ENCODE measurements at places on chromosomes 11 and 22.

DNA sequence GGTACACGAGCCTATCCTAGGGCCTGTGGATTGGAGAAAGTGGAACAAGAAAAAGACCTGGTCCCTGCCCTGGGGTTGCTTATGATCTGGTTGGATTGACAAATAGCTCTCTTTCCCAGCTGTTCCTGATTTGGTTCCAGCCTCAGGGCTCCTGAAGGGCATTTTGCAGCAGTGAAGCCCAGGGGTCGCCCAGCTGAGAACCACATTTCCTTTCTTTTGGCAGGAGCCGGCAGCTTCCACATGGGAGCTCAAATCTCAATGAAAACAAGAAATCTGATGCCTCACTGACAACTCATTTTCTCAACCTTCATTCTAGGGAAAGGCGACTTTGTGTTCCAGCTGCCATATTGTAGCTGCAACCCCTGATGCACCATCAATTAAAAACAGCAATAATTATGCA, 140.6 kb upstream of the CADM1 start:
- DNase-seq: no peak

- DNase-seq: no peak
Measured at GRCh38 chr11:128428935-128429334, 158.4 kb downstream of the ETS1 start.

GRCh38 chr11:119359365-119360214, 13.1 kb upstream of the MFRP start:
- DNase-seq: no peak

- DNase-seq: no peak
Measured at GRCh38 chr22:46848197-46848596, 85.7 kb downstream of the TBC1D22A start.

DNA sequence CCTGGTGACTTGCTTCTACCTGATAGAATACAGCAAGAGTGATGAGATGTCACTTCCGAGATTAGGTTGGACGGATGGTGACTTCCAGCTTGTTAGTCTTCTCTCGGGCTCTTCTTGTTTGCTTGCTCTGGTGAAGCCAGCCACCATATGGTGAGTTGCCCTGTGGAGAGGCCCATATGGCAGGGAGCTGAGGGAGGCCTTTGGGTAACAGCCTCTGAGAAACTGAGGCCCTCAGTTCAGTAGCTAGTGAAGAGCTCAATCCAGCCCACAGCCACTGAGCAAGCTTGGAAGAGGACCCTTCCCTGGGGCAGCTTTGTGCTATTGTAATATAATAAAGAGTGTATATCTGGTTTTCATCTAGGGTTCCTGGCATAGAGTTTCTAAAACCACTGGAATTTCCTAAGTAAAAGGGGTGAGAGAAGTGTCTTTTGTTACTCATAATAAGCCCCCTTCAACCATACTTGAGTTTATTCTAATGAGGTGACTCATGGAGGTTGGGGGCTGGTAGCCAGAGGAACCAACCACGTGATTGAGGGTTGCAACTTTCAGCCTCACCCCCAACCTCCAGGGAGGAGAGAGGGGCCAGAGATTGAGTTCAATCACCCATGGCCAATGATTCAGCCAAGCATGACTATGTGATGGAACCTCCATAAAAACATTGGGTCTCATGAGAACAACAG, 8.0 kb upstream of the TPCN2 start:
- no peak for DNase-seq

Data from activated T-helper 1 cell treated with Interleukin-2 at 50 U/mL for 16 hours (primary cell).